ENCODE measurements at places on chromosomes 3 and 15.
A peak's percentile ranks its signal among the peaks of the same experiment; 100 is the strongest.

GRCh38 chr3:45754461-45754860 is 41.9 kb downstream of the SLC6A20 start:
- no peak for DNase-seq

GRCh38 chr15:76576523-76577279 is 240.1 kb downstream of the ISL2 start:
- no peak for DNase-seq

- DNase-seq = no peak
Measured at GRCh38 chr15:60589728-60590127, 110.8 kb upstream of the ICE2 start.

GRCh38 chr3:123053107-123053506 is 13.7 kb upstream of the PDIA5 start:
- DNase-seq = no peak

DNA sequence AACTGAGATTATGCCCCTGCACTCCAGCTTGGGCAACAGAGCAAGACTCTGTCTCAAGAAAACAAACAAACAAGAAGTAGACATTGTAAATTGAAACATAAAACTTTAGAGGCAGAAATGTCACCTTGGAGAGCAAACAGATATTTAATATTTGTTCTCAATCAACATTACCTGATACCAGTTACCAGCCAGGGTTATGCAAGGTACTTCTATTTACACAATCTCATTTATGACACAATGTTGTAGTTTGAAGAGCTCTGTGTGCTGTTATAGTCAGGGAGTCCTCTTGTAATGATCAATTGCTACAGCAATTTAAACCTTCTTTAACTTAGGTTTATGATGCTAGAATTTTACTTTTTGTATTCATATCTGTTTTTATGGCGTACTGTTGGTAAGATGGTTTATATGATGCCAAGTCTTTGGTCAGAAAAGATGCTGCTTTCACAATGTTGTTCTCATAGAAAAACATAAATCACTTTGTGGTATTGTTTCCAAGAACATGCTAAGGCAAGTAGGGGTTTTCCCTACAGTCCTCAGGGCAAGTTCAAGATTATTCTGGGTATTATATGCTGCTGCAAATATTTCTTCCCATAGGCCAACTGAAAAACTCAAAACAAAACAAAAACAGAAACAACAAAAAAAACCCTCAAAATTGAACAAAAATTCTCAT is 173.5 kb downstream of the TNIK start:
- DNase-seq = no peak

DNA sequence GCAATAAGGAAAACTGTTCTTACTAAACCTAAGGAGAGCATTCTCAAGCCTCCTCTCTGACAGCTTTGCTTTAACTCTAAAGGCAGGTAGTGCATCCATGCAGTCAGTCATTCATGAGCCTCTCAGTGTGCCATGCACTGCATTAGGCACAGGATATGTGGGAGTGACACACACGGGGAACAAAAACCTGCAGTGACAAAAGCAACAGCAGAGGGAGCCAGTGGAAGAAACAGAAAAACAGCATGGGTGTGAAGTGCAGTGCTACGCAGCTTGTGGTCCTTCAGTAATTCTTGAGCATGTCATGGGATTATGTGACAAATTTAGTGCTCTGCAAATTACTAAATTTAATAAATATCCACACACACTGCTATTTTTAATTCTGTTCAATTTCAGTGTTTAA is 230.7 kb downstream of the BBX start:
- DNase-seq = peak; percentile 45

DNA sequence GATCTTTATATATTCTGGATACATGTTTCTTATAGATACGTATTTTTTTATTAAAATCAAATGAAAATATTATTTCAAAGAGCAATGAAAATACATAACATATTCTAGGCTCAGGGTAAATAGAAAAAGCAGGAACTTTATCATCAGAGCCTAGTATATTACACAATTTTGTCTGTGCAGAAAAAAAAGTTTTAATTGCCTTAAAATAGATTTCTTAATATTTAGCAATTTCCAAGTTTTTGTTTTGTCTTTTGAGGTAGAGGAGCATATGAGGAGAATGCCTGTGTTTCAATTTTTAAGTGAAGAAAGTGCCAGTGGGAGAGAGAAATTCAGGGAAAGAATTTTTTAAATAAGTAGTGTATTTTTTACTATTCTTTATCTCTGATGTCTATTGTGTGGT is 10.5 kb downstream of the CAPN7 start:
- DNase-seq = peak; percentile 56

All from AML-193 (cell line).